ENCODE measurements at places on chromosomes 2 and 18.

DNA sequence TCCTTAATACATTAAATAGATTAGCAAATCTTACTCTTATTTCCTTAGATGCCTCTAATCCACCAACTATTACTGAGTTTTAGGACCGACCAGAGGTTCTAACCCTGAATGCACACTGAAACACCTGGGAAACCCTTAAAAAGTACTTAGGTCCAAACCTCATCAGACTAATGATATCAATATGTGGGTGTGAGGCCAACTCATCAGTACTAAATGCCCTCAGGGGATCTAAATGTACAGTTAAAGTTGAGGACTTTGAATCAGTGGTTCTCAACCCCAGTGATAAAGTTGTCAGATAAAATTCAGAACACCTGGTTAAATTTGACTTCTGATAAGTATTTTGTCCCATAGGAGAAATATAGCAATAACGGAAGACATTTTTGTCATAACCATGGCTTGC lies 20.9 kb downstream of the MMADHC start:
- DNase-seq, result no peak

GRCh38 chr2:203683932-203684556 lies 22.4 kb upstream of the CD28 start:
- DNase-seq, result peak; percentile 73

- DNase-seq, result peak; percentile 25
Observed at GRCh38 chr2:241558532-241559322, at the start of gene BOK. TSS of gene BOK (plus strand) at chr2:241558745. CDS start at chr2:241559484, 739 bp downstream.

- no peak for DNase-seq
Observed at GRCh38 chr2:181949047-181949446, 36.6 kb upstream of the PPP1R1C start.

GRCh38 chr2:65782186-65782585 lies 349.8 kb upstream of the SPRED2 start:
- DNase-seq, result no peak

DNA sequence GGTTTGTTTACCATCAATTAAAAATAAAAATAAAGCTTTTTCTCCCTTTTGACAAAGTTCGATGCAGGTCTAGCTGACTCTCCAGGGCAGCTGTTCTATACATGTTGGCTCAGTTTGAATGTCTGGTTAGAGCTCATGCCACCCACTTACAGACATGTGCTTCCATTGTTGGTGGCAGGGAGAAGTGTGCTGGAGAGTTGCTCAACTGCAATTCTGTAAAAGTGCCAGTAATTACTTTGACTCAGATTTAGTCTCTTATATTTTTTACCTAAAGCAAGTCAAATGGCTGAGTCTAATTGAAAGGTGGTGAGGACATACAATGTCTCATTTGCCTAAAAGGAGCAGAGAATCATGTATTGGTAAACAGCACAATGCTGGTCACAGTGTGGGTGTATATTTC lies 609.1 kb upstream of the SYT4 start:
- no peak for DNase-seq

GRCh38 chr2:219434718-219435525 lies at the start of gene SPEG:
TSS of gene SPEG (plus strand) at chr2:219434843. CDS start at chr2:219434978, 135 bp downstream.
- no peak for DNase-seq

DNA sequence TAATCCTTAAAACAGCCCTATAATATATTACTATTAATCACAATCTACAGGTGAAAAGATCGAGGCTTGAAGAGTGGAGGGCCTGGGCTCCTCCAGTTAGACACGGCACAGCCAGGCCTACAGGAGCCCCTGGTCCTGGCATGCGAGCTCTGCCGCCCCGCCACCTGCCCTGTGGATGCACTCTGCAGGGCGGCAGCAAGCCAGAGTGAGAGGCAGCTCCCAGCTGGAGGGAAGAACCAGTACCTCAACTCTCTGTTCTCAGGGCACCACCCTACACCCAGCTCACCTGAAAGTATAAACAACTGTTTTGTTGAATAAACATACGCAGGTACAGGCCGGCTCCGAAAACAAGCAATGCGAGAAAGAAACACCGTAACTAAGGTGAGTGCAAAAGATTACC lies 34.6 kb downstream of the EIPR1 start:
- DNase-seq, result no peak

GRCh38 chr2:230170532-230170931 lies 49.3 kb downstream of the SP110 start:
- DNase-seq, result no peak

DNA sequence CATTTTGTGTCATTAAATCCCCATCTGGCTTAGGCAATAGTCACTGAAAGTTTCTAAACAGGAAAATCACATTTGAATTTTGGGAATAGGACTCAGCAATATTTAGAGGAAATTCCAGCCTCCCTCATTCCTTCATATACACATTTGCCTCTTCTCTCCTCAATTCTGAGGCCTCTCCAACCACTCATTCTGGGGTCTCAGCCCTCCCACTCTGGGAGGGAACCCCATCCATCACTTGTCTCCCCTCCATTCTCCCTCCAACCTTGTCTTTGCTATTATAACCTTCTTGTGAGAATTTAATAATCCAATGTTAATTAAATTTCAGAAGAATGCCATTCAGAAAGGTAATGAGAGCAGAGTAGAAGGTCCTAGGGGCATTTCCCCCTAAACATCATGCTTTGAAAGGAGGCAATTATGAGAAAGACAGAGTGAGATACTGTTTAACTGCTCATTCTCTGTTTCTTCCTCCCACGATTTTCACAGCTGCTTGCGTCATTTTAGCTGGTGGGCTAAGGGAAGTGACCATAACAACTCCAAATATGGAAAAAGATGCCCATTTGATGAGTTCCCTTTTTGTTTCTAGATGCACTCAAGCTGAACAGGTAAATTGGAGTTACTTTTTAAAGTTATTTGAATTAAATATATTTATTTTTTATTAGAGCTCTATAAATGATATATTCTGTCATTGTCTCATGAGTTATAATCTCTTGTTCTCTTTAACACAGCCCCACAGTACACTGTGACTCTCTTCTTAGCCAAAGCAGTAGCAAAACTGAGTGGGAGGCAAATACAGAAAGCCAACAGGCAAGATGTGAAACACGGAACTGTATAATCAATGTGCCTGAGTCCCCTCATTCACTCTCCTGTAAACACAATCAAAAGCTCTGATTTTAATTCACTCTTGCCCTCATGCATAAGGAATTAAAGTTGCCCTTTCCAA lies 135.1 kb downstream of the DLGAP1 start:
- DNase-seq, result no peak

DNA sequence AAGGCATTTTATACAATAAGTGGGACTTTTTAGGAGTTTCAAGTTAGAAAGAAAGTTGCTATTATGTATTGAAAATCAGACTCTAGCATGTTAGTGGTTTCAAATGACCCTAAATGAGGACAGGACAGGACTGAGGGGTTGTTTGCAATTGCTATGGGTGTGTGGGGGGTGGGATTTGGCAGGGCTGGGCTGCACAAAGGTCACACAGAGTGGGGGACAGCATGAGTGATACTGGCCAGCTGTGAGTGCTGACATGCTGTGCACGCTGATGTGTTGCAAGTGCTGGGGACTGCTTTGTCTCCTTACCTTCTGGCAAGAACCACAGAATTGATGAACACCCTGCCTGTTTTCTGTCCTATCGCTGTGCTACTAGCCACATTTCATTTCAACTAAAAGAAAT lies 29.8 kb downstream of the RNMT start:
- DNase-seq, result no peak

DNA sequence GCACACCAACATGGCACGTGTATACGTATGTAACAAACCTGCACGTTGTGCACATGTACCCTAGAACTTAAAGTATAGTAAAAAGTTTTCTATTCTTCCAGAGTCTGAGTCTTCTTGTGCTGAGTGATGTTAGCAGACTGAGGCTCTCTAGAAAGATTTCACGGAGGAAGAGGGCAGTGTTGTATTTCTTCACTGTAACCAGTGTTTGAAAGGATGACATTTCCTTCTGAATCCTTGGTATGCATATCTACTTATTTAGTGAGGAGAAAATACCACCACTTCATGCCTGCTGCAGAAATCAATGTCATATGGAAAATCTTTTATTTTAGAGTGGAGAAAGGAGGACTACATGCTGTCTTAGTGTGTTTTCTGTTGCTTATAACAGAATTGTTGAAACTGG lies 357.1 kb downstream of the CCDC85A start:
- DNase-seq, result no peak

DNA sequence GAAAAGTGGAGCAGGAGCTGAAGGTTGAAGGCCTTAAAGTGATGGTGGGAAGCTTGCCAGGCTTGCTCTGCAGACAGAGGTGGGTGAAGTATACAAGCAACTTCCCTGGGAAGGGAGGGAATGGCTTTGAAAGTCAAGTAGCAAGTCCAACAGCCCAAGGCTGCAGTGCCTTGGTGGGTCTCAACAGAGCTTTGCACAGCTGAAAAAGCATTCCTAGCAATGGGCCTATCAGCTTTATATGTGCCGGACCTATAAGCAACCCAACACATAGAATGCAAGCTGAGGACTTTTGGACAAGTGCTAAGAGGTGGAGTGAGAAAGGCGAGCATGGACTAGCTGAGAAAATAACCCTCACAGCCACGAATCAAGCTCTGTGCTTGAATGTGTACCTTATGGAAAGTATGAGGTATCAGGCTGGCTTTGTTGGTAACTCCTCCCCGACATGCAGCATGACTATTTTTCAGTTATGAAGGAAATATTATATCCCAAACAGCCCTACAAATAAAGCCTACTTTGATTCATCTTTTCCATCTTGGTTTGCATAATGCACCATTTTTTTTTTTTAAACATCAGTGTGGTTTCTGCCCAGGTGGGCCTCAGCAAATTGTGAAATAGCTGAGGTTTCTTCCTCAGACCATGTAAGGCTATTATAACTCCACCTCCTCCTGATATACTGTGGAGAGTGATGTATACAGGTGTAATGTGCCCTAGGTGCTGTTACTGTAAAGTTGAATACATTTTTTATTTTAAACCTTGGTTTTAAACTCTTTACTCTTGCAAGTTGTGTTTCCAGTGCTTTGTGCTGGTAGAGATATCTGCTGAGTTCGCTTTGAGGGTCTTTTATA lies 241.4 kb upstream of the CXCR4 start:
- DNase-seq, result no peak

DNA sequence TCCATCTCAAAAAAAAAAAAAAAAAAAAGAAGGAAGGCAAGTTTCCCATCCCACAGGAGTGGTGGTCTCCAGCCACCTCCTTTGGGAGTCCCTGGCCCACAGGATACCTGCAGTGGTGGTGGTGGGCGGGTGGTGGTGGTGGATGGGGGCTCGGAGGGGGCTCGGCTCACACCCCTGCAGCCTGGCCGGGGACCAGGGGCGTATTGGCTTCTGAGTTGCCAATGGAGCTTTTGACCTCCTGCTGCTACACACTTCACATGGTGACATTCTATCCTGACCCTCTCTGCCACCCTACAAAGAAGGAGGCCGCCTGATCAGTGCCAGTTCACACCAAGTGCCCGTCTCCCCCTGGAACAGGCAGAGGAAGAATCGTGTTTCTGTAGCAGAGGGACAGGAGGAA lies 119.6 kb downstream of the NFATC1 start:
- no peak for DNase-seq

- DNase-seq, result no peak
Observed at GRCh38 chr2:25787020-25787419, 91.3 kb downstream of the ASXL2 start.

DNA sequence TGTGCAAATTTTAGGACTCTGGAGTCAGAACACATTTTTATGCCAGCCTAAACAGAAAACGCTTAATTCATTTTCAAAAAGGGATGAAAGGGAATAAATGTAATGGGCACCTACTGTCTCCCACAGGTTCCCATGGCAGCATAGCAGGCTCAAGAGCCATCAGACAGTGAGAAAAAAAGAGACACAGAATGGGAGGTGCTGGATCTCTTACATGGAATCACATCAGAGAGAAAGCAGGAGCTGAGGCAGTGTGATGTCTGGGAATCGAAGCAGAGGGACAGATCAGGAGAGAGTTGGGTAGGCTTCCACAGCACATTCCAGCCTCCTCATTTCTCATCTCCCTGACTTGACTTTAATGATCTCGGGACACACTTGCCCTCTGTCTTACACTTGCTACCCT lies 684.3 kb downstream of the KCNJ3 start:
- no peak for DNase-seq

DNA sequence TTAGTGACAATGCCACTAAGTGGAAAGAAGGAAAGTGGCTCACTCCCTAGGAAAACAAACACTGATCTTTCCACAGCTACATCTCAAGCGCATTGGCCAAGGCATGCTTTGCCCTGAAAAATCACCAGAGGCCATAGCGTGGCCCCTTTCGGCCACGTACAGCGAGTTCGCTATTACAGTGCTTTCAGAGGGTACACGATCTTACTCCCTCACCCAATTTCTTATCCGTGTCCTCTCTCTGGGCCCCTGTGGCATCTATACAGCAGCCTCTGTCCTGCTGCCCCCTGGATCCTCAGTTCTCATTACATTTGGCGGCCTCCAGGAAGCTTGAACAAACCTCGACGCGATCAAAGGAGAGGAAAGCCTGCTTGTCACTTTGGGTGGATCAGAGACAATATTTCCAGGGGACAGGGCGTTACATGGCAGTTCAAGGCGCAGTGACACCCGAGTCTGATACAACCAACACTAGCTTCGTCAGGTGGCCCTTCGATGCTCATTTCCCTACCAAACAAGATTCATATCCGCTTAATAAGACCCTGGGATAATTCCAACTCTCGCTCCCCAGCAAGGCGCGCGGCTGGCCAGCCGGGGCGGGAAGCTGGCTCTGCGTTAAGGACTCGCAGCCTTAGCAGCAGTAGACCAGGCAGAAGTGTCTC lies 941 bp downstream of the SKOR2 start:
- no peak for DNase-seq

GRCh38 chr2:235810846-235811245 lies 317.0 kb downstream of the AGAP1 start:
- DNase-seq, result no peak

DNA sequence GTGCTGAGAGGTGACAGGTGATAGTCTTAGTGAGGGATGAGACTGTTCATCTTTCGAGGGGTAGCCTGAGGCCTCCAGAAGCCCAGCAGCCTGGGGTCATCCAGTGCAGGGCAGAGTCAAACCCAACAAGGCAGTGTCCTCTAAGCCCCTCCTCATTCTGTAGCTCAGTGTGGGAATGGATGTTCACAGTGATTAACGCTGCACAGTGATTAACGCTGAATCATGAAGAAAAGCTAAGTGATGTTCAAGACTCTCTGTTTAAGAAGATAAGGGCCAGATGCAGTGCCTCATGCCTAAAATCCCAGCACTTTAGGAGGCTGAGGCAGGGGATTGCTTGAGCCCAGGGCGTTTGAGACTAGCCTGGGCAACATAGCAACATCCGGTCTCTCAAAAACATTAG lies 56.3 kb upstream of the LAPTM4A start:
- no peak for DNase-seq

DNA sequence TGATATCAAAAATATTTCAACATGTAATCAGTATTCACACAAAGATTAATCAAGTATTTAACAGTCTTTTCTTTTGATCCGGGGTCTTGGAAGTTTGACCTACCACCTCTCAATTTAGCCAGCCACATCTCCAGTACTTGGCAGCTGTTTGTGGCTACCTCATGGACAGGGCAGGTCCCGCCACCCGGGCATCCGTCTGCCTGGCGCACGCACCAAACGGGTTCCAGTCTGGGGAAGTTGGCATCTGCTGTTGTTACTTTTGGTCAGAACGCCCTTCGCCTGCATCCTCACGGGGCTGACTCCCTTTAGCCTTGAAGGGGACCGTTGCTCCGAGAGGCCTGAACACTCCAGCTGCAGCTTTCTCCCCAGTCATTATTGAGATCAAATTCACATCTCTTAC lies 81.7 kb downstream of the NEDD4L start:
- DNase-seq, result no peak
